ENCODE measurements at places on chromosomes 5 and 9. TPM values are rescaled to one million over a fixed set of nuclear protein-coding genes. Genes with fewer than 3 reads are reported as not detected.

Gene FBXL7
- 7.8 TPM for total RNA-seq

Gene NIPSNAP3A
- 39.0 TPM for total RNA-seq

Gene EIF4E1B
- 0.27 TPM for total RNA-seq

Gene CHSY3
- total RNA-seq: 6.0 TPM

Gene STK32A
- 37.9 TPM for total RNA-seq

Gene KCNIP1
- total RNA-seq: 23.3 TPM

Gene ADRA1B
- total RNA-seq: 0.54 TPM

Gene PCDHGC4
- total RNA-seq: 63.2 TPM

Gene CDC20B
- 0.18 TPM for total RNA-seq

Gene QRFP
- not detected for total RNA-seq

Gene PDE8B
- 6.4 TPM for total RNA-seq

Gene GFI1B
- total RNA-seq: 0.09 TPM

Gene PDLIM4
- 4.5 TPM for total RNA-seq

Gene IRX1
- total RNA-seq: 25.4 TPM

Gene ORM2
- not detected for total RNA-seq

Gene GLDC
- 30.3 TPM for total RNA-seq

Gene CCDC171
- total RNA-seq: 19.7 TPM

Gene HTR1A
- total RNA-seq: 5.0 TPM

Gene PCDHB5
- 14.3 TPM for total RNA-seq

Gene GDF9
- total RNA-seq: 0.54 TPM

Gene SLC34A3
- not detected for total RNA-seq

Gene TMEM174
- total RNA-seq: not detected

Gene PCDHGA9
- 24.6 TPM for total RNA-seq

Data from cerebellum (tissue), 4 donors.